ENCODE measurements at places on chromosomes 6 and 20.

DNA sequence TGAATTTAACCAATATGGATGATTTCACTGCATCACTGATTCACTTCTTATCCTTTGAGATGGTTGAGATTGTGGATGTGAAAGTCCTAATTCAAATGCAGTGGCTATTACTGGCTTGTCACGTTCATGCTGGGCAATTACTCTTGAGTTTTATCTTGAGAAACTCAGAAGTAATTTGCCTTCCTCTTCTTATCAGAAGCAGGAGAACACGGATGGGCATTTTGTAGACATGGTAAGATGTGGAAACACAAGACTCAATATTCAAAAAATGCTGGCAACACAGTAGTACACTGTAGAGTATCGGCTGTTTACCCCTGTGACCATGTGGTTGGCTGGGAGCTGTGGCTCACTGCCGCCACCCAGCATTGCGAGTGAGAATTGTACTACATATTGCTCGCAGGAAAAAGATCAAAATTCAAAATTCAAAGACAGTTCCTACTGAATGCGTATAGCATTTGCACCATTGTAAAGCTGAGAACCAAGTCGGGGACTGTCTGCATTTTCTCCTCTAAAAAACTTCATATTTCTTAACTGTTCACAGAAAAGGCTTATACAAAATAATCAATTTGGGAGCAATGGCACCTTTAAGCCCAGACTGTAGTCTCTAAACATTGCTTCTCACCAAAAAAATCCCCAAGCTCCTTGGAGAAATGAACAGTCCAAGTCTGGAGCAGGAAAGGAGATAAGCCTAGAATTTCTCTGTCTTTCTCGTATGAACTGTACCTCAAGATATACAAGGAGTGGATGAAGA, 61.9 kb upstream of the ELOVL5 start:
- DNase-seq = peak; percentile 69

- DNase-seq = no peak
These were observed 40.3 kb downstream of the TRERF1 start for GRCh38 chr6:42411406-42411805.

GRCh38 chr6:131054392-131055250, 8.4 kb downstream of the EPB41L2 start:
- DNase-seq = no peak

DNA sequence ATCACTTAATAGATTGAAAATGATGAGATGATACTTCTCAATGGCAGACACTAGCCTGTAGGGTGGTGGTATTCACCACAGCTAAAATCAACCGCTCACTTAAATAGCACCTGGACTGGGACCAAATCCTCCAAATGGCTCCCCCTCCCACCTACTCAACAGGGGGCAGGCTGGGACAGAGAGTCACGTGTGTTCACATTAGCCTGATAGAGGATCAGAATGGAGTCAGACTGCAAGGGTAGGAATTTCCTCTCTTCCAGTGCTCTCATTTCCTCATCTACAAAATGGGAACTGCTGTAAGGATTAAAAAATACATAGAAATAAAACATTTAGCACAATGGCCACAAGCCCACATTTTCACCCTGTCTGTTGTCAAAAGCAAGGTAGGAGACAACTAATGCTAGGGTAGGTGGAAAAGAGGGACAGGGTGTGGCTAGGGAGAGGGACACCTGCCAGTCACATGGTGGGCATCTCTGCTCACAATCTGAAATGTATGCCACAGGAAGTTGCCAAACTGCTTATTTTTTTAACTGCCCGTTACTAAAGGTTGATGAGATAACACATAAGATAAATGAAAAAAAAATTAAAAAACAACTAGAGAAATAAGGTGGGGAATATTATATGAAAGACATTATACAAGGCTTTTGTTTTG, 55.3 kb downstream of the BACH2 start:
- DNase-seq = no peak

GRCh38 chr6:16109659-16110305, 19.1 kb upstream of the MYLIP start:
- DNase-seq = no peak

DNA sequence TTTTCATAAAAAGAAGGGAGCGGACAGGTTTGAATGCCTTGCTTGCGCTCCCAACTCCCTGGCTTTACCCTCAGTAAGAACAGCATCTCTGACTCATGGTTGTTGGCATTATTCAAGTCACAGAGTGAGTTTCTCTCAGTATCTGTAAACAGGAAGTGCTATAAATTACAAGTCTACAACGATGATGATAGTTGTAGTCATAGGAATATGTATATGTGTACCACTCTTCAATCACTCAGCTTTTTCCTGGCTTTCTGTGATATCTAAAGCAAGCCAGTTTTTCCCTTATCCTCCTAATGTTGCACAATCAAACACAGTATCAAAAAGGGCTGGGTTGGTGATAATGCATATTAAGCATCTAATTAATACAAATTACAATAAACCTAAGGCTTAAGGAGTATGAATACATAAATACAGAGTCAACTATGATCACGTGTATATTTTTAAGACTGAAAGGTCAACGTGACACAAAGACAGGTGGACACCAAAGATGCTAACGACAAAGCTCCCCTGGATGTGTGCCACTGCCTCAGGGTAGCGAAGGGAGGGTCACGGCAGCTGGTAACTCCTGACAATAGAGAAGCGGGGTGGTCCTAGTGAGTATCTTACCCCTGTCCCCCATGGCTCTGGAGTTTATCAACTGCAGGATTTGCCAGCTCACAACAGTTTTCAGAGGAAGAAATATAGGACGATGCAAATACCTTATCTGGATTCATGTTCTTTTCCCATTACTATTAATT, 202.8 kb downstream of the BTBD9 start:
- DNase-seq = no peak

DNA sequence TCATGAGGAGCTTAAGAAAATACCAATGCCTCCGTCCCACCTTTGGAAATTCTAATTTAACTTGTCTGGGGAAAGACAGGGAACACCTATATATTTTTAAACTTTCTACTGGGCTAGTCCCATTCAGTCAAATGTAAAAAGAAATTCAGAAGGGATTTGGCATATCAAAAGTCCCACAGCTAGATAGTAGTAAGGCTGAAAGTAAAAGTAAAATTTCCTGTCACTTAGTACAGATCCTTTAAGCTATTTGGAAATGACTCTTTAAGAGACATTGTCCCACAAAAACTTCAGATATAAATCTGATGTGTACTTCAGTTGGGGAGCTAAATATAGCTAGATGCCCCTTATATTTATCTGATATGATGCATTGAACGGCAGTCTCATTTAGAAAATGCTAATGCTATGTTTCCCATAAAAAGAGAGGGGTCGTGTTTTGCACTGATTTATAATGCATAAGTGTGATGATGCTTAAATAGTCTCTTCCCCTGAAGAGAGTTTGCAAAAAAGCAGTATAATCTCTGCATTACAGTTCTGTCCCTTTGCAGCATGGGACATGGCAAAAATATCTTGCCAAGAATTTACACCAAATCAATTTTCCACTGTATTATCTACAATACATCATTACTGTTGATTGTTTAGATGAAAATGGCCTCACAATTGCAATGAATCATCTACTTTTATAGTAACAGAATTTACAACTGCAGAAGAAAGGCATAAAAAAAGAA, 860.8 kb upstream of the MAP3K7 start:
- DNase-seq = no peak

- no peak for DNase-seq
These were observed 20.8 kb downstream of the MUC22 start for GRCh38 chr6:31031095-31031494.

GRCh38 chr20:1375515-1375914, 17.3 kb downstream of the FKBP1A start:
- no peak for DNase-seq

DNA sequence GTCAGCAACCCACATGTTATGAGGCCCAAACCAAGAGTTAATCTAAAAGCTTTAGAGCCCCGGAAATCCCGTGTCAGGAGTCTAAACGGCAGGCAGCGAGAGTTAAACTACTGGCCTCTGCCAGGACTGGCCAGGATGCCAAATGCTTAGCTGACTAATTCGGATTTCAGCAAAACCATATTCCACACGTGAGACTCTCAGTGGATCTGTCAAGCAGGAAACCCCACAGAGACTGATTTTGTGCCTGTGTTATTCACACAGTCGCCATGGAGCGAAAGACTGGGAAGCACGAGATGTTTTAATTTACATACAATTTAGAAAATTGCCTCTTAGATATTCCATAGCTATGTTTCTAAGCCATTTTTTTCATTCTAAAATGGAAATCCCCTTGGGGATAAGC, 152.9 kb downstream of the RNASET2 start:
- DNase-seq = no peak

GRCh38 chr6:4902363-4902762, 101.5 kb downstream of the RPP40 start:
- DNase-seq = no peak

- DNase-seq = no peak
These were observed 23.8 kb upstream of the NXT1 start for GRCh38 chr20:23326774-23327173.

DNA sequence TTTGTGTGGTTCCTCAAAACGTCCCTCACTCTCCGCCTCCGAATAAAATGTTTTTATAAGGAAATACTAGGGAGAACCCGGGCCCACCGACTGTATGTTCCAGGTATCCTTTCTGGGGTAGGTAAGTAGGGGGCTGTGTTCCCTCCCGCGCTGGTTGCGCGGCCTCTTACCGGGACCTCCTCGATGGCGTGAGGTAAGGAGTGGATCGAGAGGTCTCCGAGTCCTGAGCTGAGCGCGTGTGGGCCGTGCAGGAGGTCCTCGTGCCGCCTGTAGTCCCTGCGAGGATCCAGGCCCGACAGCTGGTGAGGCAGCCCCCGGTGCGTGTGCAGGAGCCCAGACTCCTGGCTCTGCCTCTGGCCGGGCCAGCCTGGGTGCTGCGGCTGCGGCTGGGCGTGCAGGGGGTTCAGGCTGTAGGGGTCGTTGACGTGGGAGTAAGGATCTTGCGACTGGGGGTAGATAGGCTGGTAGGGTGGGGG, 5.1 kb downstream of the TFAP2A start:
- no peak for DNase-seq

DNA sequence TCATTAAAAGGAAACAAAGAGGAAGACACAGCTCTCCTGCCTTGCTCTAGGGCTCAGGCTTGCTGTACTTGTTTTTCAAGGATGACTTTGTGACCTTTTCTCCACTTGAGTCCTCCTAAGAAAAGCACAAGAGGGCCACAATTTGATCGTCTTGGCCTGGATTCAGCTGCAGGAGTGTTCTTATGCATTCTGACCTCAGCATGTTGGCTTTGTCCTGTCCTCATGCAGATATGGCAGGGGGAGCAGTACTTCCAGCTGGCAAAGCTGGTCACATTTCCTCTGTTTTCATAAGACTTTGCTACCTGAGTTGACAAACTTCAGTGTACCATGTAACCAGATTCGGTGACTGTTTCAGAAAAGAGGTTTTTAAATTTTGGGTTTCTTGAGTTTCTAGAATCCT, 30.8 kb downstream of the KDM1B start:
- no peak for DNase-seq
